Right lobe of liver (tissue), 6 donors: ENCODE measurements at places on chromosomes 2 and 18. TPM values are rescaled to one million over a fixed set of nuclear protein-coding genes. Genes with fewer than 3 reads are reported as not detected.

PIKFYVE gene
- 10.7 TPM for total RNA-seq

ITGA4 gene
- 7.4 TPM for total RNA-seq

GMPPA gene
- total RNA-seq: 54.1 TPM

IL36RN gene
- total RNA-seq: not detected

TUBA3D gene
- total RNA-seq: 0.30 TPM

GALNT13 gene
- total RNA-seq: not detected

SPP2 gene
- 177 TPM for total RNA-seq

CHAC2 gene
- total RNA-seq: 2.9 TPM

PLEK gene
- 14.8 TPM for total RNA-seq

DNA sequence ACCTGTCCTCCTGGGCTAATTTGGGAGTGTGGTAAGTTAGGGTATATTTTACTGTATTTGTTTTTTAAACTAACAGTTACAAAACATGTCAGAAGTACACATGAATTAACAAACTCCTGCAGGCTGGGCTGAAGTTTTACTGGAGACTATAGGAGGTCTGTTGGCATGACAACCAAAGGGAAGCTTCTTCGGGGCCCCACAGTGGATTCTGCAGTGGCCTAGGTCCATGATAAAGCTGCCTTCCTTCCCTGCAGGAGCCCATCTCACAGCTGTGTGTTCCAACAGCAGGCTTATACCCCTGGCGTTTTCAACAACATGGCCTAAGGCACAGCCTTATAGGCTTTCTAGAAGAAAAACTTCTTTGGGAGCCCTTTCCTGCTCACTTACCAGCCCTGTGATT lies 128.0 kb upstream of the SETBP1 start:
- DNase-seq: no peak
- no peaks in the 10 kb centered on the region for H3K27me3 ChIP-seq
- H3K27ac ChIP-seq: no peak overlapping the region
- H3K4me3 ChIP-seq: no peak overlapping the region
- no peaks in the 10 kb centered on the region for H3K4me1 ChIP-seq

- H3K4me3 ChIP-seq: no peak overlapping the region
- DNase-seq: no peak
- no peaks in the 10 kb centered on the region for H3K36me3 ChIP-seq
- H3K4me1 ChIP-seq: no peaks in the 10 kb centered on the region
- H3K27me3 ChIP-seq: no peaks in the 10 kb centered on the region
- no peak overlapping the region for H3K27ac ChIP-seq
These were observed 160.5 kb downstream of the GLI2 start for GRCh38 chr2:120896126-120896525.

DNA sequence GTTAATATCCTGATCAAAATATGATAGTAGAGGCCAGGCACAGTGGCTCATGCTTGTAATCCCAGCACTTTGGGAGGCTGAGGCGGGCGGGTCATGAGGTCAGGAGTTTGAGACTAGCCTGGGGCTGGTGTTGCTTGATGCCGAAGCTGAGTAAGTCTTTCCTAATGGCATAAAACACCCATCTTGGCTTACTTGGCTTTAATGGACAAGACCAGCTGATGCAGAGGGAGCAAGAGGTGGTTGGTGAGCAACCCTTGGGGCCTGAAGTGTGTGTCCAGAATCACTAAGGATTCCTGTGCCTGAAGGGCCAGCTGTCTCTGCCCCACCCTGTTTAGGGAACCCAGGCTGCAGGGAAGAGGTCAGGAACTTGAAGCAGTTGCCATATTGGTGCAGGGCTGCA lies 217.2 kb downstream of the ARL4C start:
- no peaks in the 10 kb centered on the region for H3K4me1 ChIP-seq
- H3K4me3 ChIP-seq: no peak overlapping the region
- no peak overlapping the region for H3K27ac ChIP-seq
- DNase-seq: no peak

DNA sequence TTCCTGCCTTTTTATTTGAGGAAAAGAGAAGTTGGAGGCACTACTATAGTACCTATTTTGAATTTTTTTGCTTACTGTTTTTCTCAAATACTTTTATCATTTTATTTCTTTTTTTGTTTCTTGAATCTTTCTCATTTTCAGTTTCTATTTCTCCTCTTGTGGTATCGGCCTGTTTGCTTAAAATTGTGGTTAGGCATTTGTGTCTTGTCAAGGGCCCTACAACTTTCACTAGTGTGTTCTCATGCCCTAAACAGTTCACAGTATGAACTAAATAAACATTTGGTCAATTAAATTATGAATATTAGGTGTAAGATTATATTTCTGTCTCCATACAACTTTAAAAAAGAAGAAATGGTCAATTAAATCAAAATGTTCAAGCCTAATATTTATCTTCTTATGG lies 613.5 kb downstream of the MBD2 start:
- no peak for DNase-seq
- no peaks in the 10 kb centered on the region for H3K36me3 ChIP-seq
- H3K27me3 ChIP-seq: no peaks in the 10 kb centered on the region
- H3K27ac ChIP-seq: no peak overlapping the region
